Stimulated activated CD8-positive, alpha-beta memory T cell treated with anti-CD3 and anti-CD28 coated beads, Interleukin-7, amount 100 ng/mL, for 1 hour (primary cell): ENCODE measurements at places on chromosomes 4 and X.

DNA sequence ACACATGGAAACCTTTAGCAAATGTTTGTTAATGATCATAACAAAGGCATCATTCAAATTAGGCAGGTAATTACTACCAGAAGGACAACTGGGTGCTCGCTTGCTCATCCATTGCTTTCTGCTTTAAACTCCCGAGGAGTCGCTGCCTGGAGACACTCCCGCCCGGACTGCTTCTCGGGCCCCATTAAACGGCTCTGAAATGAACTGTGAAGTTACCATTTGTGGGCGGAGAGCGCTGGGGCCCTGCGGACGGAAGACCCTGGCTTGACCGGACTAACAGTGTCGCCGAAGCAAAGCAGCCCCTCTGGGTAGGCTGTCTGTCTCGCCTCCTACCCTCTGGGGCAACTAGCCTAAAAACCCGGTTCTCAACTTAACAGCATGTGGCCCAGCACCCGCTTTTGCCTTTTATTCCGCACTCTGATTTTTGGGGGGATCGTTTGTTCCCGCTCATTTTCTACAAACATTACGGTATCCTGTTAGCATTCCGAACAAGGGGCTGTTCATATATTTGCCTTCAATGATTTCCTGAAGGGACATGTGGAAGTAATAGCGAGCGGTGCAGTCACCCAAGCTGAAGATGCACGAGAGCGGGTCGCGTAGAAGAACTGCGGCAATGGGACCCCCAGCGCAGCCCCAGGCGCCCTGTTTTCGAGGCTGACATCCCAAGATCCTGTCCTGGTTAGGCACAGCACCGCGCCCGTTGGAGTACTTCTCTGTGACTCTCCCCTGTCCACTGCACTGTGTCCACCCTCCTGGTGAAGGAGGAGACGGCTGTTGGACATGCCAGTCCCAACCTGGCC, 1.6 kb upstream of the PDGFRA start:
- no peak for DNase-seq

DNA sequence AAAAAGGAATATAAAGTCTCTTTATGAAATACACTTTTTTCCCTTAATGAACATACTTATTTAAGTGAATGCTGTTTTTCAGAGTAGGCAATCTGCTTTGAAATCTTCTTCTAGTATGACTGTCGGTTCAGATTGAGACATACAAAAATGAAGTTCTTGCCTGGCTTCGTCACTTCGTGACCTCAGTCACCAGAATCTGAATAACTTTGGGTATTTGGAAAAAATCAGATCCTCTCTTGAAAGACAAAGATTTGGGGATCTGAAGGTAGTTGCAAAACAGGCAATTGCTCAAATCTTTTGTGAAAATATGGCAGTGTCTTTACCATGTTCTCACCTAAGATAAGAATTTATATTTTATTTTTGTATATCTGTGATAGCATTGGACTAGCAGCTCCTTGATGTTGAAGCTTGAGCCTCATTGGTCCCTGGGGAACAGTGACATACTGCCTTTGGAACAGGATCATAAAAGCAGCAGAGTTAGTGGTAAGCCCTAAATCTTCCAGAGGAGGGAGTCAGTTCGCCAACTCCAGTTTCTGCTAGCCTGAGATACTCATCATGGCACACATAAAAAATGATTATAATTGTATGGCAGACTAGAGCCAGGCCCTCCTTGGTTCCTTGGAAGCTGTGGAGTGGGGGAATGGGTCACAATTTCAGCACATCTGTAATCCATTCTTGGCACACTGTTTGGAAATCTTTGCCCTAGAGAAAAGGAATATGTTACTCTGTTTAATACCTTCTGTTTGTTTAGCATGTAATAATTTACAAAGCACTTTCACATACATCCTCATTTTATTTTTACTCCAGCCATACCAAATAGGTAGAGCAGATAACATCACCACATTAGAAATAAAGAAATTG, 5.0 kb downstream of the ARFIP1 start:
- no peak for DNase-seq

DNA sequence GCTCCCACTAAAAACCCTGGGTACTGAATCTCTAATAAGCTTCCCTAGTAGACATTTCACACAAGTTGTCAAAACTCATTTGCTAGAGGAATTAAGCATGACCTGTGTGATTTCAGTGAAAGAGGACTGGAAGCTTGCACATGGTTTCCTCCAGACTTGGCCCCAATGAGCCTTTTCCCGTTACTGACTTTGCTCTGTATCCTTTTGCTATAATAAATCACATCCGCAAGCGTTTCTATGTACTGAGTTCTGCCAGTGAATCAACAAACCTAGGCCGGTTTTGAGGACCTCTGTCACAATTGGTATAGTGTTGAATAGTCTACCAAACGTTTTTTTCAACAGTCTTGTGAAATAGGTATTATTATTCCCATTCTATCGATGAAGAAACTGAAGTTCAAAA, 8.2 kb downstream of the ATP11C start:
- no peak for DNase-seq

GRCh38 chrX:19824603-19825002, 62.8 kb downstream of the SH3KBP1 start:
- peak; percentile 18 for DNase-seq

- no peak for DNase-seq
Measured at GRCh38 chr4:139606579-139607501, 50.8 kb upstream of the SETD7 start.

DNA sequence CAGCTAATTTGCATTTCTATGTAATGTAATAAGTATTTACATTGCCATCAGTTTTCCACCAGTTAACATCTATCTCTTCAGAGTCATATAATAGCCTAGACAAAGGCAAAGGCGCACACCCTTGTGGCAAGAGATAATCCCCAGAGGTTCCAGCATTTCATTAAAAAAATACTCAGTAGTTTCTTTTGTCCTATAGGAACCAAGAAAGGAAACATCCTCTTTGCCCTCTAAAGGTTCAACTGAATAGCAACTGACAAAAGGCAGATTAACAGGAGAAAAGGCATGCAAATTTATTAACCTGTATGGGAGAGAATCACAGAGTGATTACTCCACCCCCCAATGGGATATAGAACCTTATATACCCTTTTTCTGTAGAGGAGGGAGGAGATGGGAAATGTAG, 48.4 kb downstream of the MAGEB17 start:
- DNase-seq, result no peak
